ENCODE measurements at places on chromosomes 2 and 18. TPM values are rescaled to one million over a fixed set of nuclear protein-coding genes. Genes with fewer than 3 reads are reported as not detected.

The DCDC2C gene
- polyA plus RNA-seq, result 0.71 TPM

The NPPC gene
- not detected for polyA plus RNA-seq

The GALNT14 gene
- polyA plus RNA-seq, result 1.6 TPM

The ATP8B1 gene
- polyA plus RNA-seq, result 4.7 TPM

The SLC9A4 gene
- not detected for polyA plus RNA-seq

The STEAP3 gene
- 5.1 TPM for polyA plus RNA-seq

The TUBA4B gene
- polyA plus RNA-seq, result not detected

The TNFRSF11A gene
- polyA plus RNA-seq, result 2.0 TPM

The CROCC2 gene
- polyA plus RNA-seq, result 0.32 TPM

The NGEF gene
- polyA plus RNA-seq, result 28.5 TPM

The CHRNA1 gene
- not detected for polyA plus RNA-seq

The ICOS gene
- 0.07 TPM for polyA plus RNA-seq

The CBLN2 gene
- polyA plus RNA-seq, result not detected

All from adrenal gland (tissue), 19 donors.